Stimulated activated naive CD4-positive, alpha-beta T cell (primary cell): ENCODE measurements at places on chromosomes 12 and 14.

GRCh38 chr12:66379616-66380015 is 77.3 kb downstream of the HELB start:
- DNase-seq: no peak

DNA sequence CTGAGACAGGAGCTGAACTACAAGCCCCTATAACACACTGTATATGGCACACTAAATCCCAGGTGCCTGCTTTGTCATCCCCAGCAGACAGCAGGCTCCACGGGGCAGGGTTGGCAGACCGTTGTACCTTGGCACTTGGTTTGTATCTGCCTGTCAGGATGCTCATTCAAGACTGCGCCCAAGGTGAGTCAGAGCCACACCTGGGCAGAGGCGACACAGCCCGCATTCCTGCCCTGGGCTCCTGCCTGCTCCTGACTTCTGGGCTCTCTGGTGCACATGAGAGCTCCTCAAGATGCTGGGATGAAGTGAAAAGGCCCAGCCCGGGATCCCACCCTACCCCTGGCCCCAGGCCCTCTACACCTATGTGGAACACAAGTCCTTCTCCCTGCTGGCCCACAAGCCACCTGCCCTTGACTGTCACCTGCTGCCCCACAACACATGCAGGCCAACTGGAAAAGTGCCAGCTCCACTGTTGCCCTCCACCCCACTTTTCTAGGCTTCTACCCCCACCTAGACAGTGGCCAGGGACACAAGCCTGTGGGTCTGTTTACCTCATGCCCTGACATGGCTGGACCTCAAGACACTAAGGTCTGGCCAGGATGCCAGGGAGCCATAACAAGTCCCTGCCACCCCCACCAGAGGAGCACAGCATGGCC is 30.8 kb upstream of the PNMA1 start:
- no peak for DNase-seq

DNA sequence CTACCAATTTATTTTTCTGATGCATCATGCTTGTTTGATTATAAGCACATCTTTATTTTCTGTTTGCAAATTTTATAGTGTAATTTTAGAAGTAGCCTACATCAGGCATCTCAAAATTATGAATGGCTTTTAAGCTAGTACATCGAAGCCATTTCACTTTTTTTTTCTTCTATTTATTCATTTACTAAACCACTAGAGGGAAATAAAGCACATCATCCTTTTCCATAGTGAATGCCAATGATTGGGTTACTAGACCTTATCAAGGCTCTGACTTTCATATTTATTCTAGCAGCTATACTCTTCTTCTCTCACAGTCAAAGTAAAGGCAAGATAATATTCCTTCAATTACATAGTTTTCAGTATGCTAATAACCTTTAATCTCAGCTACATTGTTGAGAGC is 736.4 kb upstream of the LRFN5 start:
- DNase-seq: no peak

DNA sequence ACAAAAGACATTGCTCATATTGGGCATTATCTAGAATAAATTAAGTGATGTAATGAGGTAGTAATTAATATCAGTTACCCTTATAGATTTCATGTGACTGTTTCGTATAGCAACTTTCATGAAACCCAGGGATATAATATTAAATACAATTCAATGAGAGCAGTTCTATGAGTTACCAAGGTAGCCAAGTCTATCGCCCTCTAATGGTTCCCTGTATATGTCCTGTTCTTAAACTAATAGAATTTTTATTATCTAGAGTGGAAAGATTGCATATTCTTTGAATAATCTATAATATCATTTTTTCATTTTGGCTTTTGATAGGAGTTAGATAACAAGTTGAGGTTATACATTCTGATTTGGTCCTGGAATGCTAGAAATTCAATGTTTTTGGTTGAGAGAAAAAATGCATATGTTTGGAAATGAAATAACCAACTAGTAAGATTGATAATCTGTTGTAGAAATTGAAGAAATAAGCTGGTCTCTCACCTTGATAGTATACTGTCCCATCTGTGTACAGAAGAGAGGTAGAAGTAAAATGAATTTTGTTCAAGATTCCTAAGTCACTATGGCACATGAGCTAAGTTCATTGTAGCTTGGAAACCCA is 59.7 kb downstream of the SCFD1 start:
- DNase-seq: no peak

GRCh38 chr12:7769999-7770398 is 5.0 kb downstream of the NANOGNB start:
- DNase-seq: no peak

DNA sequence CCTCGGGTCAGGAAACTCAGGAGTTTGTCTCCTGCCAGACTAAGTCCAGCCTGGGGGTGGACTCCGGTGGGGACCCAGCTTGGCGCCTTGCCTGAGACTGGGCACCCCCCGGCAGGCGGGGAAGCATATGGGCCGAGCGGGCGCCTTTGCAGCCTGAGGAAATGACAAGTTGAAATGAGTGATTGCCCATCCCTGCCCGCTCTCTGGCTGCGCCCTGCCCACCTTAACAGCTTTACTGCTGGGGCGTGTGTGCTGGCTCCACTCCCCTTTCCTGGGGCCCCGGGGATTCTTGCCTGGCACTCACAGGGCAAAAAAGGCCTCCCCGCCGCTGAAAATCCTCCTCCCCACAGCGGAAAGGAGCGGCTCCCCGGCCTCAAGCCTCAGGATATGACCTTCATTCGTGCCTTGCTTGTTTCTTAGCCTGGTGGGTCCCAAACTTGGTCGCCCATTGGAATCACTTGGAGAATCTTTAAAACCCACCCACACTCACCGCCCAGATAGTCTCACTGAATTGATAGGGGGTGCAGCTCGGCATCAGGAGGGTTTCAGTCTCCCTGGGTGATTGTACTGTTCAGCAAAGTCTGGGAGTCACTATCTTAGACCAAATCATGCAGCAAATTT is 1.5 kb downstream of the RFLNA start:
- no peak for DNase-seq

GRCh38 chr12:102992297-102992696 is 34.8 kb downstream of the ASCL1 start:
- DNase-seq: no peak

GRCh38 chr14:92340071-92340470 is 17.1 kb downstream of the SLC24A4 start:
- DNase-seq: no peak

GRCh38 chr12:4275016-4275869 is 1.7 kb downstream of the CCND2 start:
- no peak for DNase-seq

- peak; percentile 43 for DNase-seq
Measured at GRCh38 chr14:44846232-44846824, 115.4 kb downstream of the KLHL28 start.

DNA sequence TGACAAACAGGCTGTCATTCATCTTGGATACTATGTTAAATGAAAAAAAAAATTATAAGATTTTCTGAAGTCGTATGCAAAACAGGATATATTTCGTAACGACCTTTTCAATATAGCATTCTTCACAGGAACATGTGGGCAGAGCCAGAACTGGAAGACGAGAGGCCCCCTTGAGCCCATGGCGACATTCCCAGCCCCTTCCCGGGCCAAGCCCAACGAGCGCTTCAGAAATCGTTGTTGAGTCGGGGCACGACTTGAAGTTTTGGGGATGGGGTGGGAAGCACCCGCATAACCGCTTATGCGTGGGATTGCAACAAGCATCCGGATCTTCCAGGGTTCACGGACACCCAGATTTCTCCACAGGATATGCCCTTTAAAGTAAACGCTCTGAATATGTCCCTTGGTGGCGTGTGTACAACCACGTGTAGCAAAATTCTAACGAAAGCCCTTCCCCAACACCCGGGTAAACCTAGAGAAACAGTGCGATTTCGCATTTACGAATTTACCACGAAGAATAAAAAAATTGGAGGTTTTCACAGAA is 736 bp downstream of the C14orf39 start:
- no peak for DNase-seq

DNA sequence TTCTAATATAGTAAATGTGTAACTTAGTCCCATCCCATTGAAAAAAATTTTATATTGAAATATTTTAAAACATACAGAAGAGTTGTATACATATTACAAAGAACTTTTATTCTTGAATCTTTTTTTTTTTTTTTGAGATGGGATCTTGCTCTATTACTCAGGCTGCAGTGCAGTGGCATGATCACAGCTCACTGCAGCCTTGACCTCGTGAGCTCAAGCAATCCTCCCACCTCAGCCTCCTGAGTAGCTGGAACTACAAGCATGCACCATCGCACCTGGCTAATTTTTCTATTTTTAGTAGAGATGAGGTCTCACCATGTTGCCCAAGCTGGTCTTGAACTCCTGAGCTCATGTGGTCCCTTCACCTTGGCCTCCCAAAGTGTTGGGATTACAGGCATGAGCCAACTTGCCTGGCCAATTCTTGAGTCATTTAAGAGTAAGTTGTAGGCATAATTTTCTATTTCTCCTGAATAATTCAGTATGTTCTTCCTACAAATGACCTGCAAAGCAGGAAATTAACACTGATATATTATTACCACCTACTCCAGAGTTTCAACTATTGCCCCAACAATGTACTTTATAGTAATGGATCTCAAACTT is 153.0 kb upstream of the BMP4 start:
- no peak for DNase-seq

DNA sequence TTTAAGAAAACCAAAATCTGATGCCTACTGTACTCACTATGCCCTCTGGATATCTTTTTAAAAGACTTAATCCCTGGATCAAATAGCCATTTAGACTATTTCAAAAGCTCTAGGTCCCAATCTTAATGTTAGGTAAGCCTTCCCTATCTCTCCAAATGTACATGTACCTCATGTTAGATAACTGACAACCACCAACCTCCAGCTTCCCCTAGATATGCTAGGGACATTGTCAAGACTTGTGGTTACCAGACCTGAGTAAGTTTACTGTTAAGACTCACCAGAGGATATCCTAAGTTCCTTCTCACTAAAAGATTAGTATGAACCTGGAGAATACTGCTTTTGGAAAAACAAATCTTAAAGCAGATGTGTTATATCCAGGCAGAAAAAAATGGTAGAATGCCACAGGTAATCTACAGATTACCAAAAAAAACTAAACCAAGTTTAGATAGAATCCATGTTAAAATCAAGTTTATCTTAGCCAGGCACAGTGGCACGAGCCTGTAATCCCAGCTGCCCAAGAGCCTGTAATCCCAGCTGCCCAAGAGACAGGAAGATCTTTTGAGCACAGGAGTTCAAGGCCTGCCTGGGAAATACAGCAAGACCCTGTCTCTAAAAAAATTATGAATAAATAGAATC is 9.7 kb downstream of the NAP1L1 start:
- DNase-seq: no peak

- DNase-seq: no peak
Measured at GRCh38 chr12:47346251-47347019, 266.7 kb upstream of the AMIGO2 start.

DNA sequence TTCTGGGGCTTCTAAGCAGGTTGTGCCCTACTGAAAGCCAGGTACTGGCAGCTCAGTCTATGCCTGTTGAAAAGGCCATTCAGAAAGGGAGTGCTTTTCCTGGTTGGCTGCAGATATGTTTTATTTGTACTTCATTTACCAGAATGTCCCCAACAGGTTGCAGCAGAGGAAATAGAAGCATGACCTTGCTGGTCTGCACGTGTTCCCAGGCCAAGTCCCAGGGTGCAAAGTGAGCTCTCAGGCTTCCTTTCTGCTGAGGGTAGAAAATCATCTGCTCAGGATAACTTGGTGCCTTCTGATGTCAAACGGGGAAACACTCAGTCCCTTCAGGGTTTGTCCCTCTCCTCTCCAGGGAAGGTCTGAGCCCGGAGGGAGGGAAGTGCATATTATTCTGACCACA is 356.4 kb downstream of the BCL11B start:
- DNase-seq: no peak

GRCh38 chr12:17928708-17929366 is 161.2 kb downstream of the RERGL start:
- no peak for DNase-seq

DNA sequence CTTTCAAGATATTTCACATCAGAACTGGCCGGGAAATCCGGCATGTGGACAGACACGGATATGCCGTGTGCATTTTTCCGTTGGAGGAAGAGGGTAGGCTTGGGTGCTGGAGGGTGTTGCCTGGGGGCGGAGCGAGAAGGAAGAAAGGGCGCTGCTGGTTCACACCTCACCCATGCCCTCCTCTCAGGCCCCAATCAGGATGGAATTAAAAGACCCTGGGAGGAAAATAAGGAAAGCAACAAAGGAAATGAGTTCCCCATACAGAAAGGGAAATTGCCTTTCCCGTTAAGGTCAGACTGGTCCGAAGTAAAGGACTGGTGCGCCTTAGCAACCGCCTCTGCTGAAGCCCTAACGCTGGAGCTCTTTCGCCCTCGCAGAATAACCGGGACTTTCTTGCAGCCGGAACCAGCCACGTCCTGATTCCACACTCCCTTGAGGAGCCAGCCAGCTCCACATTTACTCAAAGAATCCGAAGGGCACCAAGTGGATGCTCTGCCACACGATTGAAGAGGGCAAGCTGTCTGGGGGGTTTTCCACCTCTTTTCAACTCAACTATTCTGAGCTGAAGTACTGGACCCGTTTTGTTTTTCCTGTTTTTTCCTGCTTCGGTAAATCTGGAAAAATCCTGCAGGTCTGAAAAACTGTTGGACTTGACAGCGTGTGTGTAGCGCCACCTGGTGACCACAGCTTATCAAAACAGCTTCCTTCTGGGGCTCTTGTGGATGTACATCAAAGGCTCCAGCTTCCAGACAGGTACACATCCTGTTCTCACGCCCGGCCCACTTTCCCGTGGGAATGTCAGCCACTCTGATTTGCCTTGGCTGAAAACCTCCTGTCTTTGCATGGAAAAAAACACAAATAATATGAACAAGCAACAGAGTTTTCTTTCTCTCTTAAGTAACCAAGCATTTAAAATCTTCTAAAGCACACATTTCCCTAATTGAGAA is 37.6 kb upstream of the BCL2L14 start:
- peak; percentile 42 for DNase-seq

DNA sequence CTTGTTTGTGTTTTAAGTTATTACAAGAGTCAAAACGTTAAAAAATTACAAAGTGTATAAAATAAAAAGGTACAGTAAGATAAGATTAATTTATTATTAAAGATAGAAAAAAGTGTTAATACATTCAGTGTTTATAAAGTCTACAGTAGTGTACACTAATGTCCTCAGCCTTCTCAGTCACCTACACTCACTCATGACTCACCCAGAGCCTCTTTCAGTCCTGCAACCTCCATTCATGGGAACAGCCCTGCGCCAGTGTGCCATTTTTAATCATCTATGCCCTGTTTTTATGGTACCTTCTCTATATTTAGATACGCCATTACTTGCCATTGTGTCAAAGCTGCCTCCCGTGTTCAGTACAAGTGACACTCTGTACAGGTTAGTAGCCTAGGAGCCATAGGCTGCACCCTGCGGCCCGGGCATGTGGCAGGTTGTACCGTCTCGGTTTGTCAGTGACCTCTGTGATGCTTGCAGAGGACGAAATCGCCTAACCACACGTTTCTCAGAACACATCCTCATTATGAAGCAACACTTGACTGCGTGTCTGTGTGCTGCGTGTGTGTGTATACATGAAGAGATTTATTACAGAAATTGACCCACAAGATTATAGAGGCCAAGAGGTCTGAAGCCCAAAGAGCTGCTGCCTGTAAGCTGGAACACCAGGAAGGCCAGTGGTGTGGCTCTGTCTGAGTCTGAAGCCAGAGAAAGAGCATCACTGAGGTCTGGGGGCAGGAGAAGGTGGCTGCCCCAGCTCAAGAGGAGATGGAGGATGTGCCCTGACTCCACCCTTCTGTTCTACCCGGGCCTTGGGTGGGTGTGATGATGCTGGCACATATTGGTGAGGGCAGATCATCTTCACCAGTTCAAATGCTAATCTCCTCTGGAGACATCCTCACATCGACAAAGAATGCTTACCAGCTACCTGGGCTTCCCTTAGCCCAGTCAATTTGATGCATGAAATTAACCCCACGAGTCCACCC is 116.6 kb upstream of the C14orf180 start:
- no peak for DNase-seq
